Sciatic nerve (tissue), 2 donors: ENCODE measurements at places on chromosomes 16 and 17.

DNA sequence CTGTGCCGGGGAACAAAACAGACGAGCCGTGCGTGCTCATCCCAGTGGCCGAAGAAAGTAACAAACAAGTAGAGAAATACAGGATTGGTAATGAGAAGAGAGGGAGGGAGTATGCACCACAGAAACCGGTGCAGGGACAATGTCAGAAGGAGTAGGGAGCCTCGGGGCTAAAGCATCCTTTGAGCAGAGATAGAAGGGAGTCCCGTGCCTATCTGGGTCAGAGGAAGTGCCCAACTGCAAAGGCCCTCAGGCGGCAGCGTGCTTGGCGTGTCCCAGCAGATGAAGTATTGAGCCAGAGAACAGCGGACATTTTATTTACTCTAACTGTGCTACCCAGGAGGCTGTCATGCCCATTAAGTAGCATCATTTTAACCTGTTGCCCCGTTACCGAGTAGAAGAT is 114.9 kb upstream of the CACNG5 start:
- DNase-seq = no peak

DNA sequence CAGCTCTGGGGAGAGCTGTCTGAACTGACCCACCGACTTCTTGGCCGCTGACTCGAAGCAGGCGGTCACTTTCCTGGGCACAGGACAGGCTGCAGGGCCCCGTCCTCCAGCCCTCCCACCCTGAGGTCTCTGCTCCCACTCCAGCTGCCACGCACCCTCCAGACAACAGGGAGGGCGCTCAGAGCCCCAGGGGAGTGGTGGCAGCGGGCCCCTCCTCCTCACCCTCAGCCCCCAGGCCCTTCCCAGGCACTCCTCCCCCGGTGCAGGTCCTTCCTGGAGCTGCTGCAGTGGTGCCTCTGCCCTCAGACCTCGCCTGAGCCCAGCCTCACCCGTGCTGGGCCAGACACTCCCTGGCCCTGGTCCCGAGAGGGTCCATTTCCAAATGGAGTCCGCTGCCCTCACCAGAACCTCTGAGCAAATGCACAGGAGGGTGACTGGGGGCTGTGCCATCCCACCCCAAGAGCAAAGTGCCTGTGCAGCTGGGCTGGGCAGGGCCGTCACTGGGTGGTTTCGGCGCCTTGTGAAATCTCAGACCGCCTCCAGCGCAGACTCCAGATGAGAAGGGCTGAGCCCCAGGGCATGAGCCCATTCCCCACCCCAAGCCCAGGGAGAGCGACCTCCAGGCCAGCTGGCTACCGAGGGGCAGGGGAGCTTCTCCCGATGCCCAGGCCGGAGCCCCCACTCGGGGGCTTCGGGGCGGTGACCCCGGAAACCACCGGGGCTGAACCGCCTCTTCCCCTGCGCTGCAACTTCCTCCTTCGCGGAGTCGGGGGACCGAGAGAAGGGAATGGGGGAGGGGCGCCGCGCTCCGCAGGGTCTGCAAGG is 717 bp downstream of the CYBA start:
- peak; percentile 75 for DNase-seq

DNA sequence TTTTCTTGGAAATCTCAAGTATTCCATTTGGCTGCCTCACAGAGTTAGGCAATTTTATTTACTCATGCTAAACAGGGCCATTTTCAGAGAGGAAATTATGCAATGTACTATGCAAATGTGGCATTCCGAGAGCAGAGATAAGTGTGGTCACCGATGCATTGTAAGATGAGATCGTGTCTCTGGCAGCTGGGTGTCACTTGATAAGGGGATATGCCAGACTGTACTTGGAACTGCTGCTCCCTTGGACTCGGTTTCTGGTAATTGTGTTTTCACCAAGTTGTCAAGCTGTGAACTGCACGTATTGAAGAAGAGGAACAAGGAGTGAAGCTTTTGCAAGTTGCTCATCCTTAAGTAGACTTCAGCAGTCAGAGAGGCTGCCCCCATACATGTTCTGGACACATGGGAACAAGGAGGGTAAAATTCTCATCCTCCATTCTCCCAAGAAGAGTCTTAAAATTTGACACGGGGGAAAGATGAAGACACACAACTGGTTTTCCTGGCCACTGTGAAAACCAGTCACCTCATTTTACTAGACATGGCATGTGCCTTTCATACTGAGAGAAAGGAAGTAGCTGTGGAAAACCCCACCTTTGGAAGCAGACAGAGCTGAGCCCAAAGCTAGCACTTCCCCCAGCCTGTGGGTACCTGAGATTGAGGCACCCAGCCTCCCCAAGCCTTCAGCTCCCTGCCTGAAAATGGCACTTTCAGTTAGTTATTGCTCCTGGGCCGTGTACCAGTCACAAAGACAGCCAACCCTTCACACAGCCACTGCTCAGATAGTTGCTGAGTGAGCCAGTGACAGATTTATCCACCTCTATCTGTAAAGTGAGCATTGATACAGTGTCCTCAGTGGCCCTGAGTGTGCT is 150.7 kb downstream of the SOCS1 start:
- no peak for DNase-seq

- no peak for DNase-seq
Measured at GRCh38 chr16:68936736-68937631, 93.7 kb downstream of the TANGO6 start.

DNA sequence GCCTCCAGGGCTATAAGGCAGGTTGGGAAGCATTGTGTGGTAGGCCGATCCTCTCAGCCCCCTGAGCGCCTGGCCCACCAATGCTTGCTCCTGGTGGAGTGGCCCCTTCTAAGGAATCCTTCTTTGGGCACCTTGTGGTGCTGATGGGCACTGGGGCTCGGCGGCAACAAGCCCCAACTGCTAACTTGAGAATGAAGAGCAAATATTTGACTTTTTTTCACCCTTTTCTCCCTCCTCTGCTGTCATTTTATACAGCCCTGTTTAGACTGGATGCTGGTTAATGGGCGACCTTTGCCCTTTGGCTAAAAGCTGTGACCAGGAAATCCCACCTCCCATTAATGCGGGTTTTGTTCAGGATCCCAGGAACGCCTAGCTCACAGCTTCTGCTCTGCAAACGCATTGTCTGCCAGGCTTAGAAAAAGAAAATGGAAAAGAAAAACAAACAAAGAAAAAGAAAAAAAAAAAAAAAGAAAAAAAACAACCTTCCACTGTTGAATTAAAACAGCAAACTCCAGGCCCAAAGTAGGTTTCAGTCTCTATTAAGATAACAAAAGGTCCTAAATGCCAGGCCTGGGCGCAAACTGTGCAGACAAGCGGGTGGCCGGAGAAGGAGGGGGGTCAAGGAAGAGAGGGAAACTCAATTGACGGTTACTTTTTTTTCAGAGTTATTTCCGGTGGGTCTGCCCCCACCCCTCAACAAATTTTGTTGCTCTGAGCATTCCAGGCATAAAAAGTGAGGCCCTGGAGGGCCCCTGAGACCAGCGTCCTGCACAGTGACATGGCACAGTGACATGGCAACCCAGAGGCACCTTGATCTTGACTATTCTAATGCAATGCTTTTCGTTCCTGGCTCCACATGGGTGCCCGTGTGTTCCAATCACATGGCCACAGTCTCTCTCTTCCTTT is 301.4 kb downstream of the MAF start:
- DNase-seq = no peak

DNA sequence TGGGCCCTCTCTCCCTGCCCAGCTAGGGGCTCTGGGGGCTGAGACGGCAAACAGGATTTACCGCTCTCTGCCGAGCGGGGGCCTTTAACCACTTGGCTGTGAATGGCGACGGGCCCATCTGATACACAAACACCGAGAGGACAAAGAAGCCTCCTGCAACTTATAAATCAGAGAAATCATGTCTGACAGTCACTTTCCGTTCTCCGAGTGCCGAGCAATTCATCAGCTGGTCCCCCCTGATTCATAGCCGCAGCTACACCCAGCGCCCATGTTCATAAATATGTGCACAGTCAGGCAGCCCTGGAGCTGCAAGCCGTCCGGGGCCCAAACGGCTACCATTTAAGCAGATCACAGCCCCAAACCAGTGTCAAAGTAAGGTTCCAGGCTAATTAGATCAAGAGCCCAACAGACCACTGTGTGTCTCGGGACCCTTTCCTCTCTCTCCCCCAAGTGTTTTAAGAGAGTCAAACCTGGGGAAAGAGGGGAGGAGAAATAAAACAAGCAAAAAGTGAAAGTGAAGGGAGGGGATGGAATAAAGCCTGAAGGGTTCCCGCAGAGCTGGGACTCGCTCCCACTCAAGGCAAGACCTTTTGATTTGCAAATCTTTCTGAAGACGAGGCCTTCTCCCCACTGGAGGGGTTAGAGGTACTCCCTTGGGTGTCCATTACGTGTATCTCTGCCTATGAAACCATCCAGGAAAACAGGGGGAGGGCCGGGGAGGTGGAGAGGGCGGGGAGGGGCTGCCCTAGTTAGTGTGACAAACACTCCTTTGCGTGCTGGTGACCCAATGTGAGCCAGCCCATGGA is 154.7 kb downstream of the C16orf78 start:
- no peak for DNase-seq

DNA sequence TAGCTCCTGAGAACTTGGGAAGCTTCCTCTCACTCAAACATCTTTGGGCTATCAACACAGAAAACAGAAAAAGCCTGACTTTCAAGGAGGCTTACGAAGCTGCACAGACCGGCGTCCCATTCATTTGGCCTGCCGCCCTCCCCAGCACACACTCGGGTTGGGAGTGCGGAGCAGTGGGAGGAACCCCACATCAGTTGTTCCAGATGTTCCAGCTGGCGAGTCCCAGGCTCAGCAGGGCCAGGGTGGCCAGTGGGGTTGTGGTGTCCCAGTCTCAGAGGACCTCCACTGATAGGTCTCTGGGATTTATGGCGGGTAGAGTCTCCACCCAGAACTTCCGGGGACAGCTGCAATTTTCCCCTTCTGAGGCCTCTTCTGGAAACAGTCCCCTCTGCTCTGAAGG is 43.1 kb upstream of the DLX4 start:
- no peak for DNase-seq

- no peak for DNase-seq
Measured at GRCh38 chr16:88673716-88674379, 11.0 kb upstream of the MVD start.

GRCh38 chr17:33097411-33097810 is 105.8 kb downstream of the SPACA3 start:
- no peak for DNase-seq

GRCh38 chr16:27353853-27354252 is 40.1 kb downstream of the IL4R start:
- no peak for DNase-seq

- DNase-seq = no peak
Measured at GRCh38 chr17:50328363-50329325, 17.3 kb upstream of the XYLT2 start.

- DNase-seq = no peak
Measured at GRCh38 chr17:60577147-60577915, 22.7 kb upstream of the PPM1D start.

GRCh38 chr17:58360296-58361063 is 8.5 kb upstream of the SUPT4H1 start:
- DNase-seq = no peak

GRCh38 chr17:20938988-20939615 is 103.7 kb downstream of the USP22 start:
- no peak for DNase-seq

- no peak for DNase-seq
Measured at GRCh38 chr17:43689814-43690213, 28.1 kb upstream of the MEOX1 start.

- DNase-seq = no peak
Measured at GRCh38 chr16:75306099-75306762, 54.8 kb upstream of the BCAR1 start.

GRCh38 chr16:21610006-21610544 is 10.7 kb downstream of the METTL9 start:
- no peak for DNase-seq

GRCh38 chr17:53570731-53571130 is 252.0 kb upstream of the KIF2B start:
- no peak for DNase-seq

DNA sequence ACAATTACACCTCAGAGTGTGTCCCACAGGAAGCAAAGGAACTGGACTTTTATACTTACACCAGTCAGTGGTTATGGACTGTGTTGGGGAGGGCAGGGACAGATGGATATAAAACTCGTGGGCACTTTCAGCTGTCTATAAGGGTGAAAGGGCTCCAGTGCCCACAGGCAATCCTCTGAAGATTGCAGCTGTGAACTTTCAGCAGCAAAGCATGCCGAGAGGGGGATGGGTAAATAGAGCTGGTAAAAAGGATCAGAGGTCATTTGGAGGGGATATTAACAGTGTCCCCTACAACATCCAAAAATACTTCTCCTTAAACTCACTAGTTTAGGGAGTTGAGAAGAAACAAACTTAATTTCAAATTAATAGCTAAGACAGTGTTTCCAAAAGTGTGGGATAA is 13.3 kb upstream of the RFWD3 start:
- DNase-seq = no peak

GRCh38 chr17:60862482-60862881 is 184.8 kb downstream of the BCAS3 start:
- no peak for DNase-seq

DNA sequence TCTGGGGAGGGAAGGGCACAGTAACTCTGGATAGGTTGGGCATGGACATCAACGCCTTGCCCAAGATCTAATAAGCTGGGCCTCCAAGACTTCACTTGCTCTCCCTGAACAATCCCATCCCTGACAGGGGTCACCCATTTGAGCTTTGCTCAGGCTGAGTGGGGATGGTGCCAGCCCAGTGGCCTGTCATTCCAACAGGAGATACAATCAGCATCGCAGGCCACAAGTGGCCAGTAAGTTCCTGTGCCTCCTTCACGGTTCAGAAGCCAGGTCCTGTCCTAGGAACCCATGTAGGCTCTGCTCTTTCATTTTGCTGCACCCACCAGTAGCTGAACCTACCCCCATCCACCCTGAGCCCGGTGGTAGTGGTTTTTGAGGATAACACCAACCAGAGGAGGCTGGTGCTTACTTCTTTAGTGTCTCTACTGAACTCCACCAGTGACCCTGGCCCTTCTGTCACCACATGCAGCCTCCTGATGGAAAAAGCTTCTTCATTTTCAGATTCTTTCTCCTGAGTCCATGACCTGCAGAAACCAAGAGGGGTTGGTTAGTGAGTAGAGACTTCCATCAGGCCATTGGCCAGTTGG is 14.9 kb downstream of the PLEKHG4 start:
- no peak for DNase-seq

GRCh38 chr16:10983159-10983558 is 38.8 kb downstream of the CLEC16A start:
- no peak for DNase-seq

GRCh38 chr17:7992924-7993323 is 9.5 kb upstream of the GUCY2D start:
- DNase-seq = peak; percentile 3

DNA sequence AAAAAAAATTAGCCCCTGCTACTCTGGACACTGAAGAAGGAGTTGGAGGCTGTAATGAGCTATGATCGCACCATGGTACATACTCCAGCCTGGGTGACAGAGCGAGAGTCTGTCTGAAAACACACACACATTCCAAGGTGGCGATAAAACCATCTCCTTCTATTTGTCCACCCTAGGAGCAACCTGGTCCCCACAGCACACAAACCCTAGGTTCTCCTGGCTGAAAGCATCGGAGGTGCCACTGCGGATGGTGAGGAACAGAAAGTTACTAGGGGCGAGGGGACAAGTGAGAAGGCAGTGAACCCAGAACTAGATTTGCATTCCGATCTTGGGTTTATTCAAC is 1.4 kb upstream of the ECI1 start:
- DNase-seq = no peak

GRCh38 chr16:66298006-66298405 is 68.5 kb upstream of the CDH5 start:
- DNase-seq = no peak
